Left hindlimb (tissue), 1 donor: ENCODE measurements at places on chromosomes 16 and 17.
A peak's percentile ranks its signal among the peaks of the same experiment; 100 is the strongest.

GRCh38 chr16:67202956-67203493 is 4.1 kb downstream of the ELMO3 start:
- no peak for DNase-seq

GRCh38 chr17:56141046-56141839 is 12.0 kb upstream of the ANKFN1 start:
- DNase-seq, result no peak

DNA sequence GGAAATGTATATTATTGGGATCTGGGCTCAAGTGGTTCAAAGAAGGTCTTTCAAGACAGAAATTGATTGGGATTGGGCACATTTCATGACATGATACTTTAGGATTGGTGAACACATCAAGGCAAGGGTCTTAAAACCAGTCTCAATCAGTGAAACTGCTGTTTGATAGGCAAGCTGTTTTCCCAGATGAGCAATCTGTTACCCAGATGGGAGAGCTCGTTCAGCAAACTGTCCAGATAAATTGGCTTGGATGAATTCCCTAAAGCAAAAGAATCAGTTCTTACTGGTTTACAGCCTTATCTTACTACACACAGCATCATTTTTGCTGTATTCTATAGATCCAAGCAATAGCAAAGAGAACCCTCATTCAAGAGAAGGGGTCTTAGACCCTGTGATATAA is 31.0 kb upstream of the CNEP1R1 start:
- no peak for DNase-seq

DNA sequence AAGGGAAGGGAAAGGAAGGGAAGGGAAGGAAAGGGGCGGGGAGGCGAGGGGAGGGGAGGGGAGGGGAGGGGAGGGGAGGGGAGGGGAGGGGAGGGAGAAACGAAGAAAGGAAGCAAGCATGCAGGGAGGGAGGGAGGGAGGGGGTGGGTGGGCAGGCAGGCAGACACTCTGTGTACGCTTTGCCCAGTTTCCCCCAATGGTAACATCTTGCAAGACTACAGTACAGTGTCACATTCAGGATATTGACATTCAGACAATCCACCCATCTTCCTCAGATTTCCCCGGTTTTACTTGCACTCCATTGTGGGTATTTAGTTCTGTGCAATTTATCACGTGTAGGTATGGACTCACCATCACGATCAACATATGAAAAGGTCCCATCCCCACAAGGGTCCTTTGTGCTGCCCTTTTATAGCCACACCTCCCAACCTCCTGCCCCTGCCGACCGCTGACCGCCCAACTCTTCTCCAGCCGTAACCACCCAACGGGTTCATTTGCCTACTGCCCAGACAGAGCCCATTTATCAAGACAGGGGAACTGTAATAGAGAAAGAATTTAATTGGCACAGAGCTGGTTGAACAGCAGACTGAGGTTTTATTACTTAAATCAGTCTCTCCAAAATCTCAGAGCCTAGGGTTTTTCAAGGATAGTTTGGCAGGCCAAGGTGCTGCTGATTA is 91.4 kb upstream of the FA2H start:
- DNase-seq, result no peak

DNA sequence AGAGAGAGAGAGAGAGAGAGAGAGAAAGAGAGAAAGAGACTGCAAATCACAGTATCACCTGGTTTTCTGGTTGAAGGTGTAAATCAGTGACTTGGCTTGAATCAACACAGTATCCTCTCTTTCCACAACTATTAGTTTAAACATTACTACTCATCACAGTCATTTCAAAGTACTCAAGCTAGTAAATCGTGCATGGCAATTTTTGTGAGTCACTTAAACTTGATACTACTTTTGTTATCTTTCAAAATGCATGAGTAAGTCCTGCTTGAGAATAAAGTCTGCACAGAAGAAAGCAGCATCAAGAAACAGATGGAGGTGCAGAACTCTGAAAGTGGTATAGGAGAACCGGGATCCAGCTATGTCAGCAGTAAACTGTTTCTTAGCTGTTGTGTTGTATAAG is 535.4 kb downstream of the CDH8 start:
- DNase-seq, result no peak

DNA sequence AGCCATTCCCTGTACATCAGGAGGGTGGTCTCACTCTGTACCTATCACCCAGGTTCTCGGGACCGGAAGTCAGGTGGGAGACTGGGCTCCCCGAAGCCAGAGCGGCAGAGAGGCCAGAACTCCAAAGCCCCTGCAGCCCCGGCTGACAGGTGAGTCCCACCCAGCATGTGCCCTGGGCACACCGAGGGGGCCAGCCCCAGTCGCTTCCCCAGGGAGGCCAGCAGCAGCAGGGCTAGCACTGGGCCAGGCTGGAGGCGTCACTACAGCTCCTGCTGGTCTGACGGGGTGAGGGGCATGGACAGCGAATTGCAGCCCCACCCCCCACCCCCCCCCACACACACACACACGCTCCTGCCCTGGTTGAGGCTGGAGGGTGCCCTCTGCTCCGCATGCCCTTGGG is 7.9 kb upstream of the IL17C start:
- no peak for DNase-seq

DNA sequence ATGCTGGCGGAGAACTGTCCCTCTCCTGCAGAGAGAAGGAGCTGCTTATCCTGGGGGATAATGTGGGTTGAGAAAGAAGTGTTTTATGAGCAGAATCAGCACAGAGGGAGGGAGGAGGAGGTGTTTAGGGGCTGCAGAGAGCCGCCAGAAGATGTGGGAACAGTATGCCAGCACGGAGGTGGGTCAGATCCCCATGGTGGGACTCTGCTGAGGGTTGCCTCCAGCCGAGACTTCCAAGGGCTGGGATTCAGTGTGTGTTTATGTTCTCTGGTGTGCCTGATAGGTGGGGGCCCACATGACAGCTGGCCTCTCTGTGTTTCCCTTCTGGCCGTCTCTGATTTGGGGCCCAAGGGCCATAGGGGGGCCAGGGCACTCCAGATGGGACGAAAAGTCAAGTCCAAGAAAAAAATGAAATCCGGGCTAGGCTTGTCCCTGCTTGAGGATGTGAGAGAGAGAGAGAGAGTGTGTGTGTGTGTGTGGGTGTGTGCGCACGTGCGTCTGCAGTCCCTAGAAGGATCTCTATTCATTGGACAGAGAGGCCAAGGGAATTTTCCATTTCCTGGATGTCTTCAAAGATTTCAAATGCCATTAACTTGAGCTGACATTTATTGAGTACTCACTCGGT is 21.6 kb downstream of the PRKCB start:
- DNase-seq, result no peak

DNA sequence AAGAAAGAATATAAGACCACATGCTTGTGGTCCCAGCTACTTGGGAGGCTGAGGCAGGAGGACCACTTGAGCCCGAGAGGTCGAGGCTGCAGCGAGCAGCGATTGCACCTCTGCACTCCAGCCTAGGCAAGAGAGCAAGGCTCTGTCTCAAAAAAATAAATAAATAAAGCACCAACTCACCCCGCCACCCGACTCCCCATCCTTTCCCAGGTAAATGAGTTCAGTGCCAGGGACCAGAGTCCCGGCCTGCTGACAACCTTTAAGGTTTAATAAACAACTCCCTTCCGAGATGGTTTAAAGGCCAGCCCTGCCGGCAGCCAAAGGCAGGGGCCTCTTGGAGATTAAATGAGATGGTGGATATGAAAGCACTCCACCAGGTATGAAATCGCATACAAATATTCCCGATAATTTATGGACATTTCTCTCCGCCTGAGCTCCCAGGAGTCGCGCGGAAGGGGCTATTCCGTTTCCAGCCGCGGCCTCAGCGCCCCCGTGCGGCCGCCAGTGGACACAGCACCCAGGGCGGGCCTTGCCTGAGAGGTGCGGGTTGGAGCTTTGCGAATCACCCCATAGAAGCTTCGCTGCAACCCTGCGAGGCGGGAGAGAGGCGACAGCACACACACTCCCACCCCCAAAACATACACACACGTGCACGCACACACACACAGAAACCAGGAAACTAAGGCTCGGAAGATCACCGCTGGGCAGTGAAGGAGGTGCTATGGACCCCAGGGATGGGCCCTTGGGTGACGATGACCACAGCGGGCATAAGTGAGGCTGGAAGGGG is 4.0 kb upstream of the RPL38 start:
- no peak for DNase-seq

GRCh38 chr17:63983320-63983719 is 10.6 kb upstream of the SCN4A start:
- DNase-seq, result peak; percentile 57

- peak; percentile 37 for DNase-seq
Observed at GRCh38 chr17:82791532-82791931, 39.7 kb downstream of the TBCD start.

GRCh38 chr16:57959804-57960203 is 11.1 kb downstream of the CNGB1 start:
- no peak for DNase-seq

GRCh38 chr17:29219378-29220047 is 27.1 kb upstream of the CRYBA1 start:
- DNase-seq, result peak; percentile 74

GRCh38 chr17:37543637-37544052 is 54.0 kb downstream of the DUSP14 start:
- no peak for DNase-seq

- DNase-seq, result no peak
Observed at GRCh38 chr17:7130621-7131422, 16.2 kb upstream of the ASGR2 start.

GRCh38 chr16:58940609-58941008 is 206.5 kb upstream of the GOT2 start:
- no peak for DNase-seq

GRCh38 chr16:78211020-78211599 is 111.7 kb downstream of the WWOX start:
- no peak for DNase-seq

- DNase-seq, result peak; percentile 59
Observed at GRCh38 chr17:27384261-27384701, 72.0 kb upstream of the KSR1 start.

- peak; percentile 23 for DNase-seq
Observed at GRCh38 chr17:60134396-60135150, 15.2 kb upstream of the CA4 start.

GRCh38 chr16:69834807-69835466 is 72.8 kb downstream of the WWP2 start:
- no peak for DNase-seq

- DNase-seq, result no peak
Observed at GRCh38 chr17:27422601-27423000, 33.6 kb upstream of the KSR1 start.

DNA sequence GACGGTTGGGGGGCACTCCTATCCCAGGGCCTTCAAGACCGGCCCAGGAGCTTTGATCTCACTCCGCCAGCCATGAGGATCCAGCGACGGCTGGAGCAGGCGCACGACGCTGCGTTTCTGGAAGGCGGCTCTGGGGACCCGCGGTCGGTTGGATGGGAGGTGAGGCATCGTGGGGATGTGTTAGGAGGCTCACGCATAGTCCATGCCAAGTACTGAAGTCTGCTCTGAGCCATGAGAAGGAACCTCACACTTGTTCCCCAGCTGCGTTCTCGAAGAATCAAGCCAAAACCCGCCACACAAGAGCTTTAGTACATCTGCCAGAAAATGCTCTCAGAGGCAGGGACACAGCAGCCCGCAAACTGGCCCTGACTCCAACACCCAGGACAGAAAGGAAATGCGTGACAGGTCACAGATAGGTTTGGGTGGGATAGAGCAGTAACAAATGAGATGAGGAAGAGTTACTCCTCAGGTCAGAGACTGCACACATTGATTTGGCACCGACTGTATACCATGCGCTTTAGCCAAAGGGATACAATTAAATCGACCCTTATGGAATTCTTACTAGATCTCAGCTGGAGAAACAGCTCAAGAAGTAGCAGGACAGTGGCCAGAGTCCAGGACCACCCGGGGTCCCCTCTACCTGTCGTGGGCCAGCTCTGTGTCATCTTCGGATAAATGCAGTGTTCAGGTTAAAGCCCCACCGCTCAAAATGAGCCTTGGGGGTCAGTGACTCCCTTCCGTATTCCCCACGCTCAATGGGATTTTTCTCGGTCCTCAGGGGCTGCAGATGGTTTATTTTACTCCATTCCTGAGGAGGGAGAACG is 6.7 kb upstream of the GSG1L start:
- DNase-seq, result no peak

DNA sequence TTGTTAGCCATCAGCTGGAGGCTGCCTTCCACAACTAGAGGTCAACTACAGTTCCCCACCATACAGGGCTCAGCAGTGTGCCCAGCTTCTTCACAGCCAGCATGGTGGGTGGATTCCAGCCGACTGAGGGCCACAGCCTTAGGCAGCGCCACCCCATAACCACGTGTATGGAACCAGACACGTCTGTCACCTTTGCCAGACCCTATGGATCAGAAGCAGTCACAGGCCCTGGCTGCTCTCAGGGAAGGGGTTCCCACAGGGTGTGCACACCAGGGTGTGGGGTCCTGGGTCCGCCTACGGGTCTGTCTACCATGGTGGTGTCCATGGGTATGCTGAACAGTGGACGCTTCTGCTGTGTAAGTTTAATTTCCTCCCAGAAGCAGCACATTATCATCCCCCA is 265.0 kb upstream of the FOXF1 start:
- DNase-seq, result no peak

DNA sequence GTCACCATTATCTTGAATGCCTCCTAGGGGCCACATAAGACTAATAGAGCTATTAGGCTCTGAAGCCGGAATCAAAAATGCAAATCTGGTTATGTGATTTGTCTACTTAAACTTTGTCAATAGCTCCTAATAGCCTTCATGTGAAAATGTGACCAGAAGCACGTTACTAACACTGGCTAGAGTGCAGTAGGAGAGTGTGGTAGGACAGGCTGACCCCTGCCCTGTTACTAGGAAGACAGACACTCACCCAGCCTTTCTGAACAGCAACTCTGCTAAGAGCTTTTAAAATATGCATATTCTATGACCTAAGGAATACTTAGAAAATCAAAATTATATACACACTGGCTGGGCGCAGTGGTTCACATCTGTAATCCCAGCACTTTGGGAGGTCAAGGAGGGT is 26.3 kb downstream of the CENPV start:
- no peak for DNase-seq

DNA sequence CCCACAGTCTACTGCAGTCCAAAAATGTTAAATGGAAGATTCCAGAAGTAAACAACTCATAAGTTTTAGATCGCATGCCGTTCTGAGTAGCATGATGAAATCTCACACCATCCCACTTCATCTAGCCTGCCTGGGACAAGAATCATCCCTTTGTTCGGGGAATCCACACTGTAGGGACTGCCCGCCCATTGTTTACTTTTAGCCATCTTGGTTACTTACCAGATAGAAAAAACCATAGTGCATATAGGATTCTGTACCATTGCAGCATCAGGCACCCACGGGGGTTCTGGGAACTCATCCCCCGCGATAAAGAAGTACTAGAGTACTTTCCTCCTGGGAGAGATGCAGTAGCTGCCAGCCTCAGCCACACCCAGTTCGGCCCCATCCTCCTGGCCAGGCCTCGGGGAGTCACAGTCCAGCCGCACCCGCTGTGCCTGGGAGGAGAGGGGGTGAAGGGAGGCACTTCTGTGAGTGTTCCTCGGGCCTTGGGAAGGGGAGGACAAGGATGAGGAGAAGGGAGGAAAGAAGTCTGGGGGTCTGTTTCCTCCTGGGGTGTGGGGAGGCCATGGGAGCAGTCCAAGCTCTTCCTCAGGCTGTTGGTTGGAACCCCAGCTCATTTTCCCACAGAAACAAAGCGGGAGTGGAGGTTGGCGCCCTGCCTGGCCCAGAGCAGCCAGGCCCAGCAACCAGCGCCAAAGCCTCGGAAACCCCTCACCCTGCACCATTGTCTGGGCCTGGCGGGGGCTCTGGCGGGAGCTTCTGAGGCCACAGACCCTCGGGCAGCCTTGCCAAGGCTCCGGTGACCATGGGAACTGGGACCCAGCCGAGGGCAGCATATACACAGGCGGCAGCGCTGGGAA is 8.9 kb downstream of the TRIM47 start:
- DNase-seq, result peak; percentile 60

- no peak for DNase-seq
Observed at GRCh38 chr16:70156207-70156978, 17.2 kb upstream of the CLEC18C start.

GRCh38 chr17:13520899-13521572 is 80.7 kb downstream of the HS3ST3A1 start:
- no peak for DNase-seq
